ENCODE measurements at places on chromosomes 11 and 22.

- no peak for DNase-seq
Measured at GRCh38 chr11:17743026-17743807, 8.6 kb downstream of the KCNC1 start.

- no peak for DNase-seq
Measured at GRCh38 chr11:23679041-23679440, 817.8 kb upstream of the LUZP2 start.

GRCh38 chr11:17887779-17888178 is 125.1 kb downstream of the SERGEF start:
- no peak for DNase-seq

DNA sequence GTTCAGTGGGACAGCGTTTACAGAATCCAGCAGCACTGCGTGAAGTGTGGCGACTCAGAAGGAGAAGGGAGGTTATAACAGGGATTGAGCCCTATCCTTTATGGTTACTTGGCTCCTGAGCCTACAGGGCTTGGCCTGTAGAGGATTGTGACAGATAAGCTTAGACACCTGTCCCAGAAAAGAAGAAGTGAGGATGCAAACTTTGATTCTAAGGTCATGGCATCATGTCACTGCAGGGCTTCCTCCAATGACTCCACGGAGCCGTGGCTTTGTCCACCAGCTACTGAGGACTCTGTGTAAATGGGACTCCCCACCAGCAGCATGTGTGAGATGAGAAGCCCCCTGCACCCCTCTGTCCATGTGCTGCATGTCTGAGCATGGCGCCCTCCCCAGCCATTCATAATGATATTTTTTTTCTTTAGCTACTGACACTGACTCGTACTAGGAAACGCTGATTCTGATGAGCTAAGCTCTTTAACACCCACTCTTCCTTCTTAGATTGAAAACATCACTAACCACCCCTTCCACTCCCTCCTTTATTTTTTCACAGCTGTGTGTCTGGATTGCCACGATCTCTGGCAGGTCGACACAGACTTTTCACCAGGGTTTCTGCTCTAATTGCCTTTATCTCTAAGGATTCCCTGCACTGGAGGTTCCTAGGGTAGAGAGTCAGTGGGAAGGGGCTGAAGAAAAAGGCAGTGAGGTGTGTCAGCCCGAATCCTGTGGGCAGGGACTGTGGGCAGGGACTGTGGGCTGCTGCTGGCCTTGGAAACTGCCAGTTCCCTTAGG is 65.5 kb upstream of the TTC12 start:
- DNase-seq = no peak

DNA sequence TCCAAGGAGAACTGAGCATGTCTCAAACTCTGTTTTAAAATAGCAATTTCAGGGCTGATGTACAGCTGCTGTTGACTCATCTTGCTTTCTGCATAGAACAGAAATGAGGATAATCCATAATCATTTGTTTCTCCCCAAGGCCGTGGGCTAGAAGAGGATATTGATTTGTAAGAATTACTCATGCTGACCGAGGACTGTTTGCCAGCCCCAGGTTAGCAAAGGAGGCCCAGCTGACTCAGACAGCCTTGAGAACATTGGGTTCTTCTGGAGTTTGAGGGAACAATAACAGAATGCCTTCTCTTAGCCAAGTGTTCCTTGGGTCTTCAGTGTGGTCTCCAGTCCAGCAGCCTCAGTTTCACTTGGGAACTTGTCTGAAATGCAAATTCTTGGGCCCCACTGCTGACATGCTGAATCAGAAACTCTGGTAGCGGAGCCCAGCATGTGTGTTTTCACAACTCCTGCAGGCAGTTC is 92.0 kb downstream of the ZC3H12C start:
- DNase-seq = no peak

GRCh38 chr22:43377896-43378704 is 33.7 kb upstream of the MPPED1 start:
- no peak for DNase-seq

GRCh38 chr11:74269161-74269811 is 42.2 kb downstream of the P4HA3 start:
- no peak for DNase-seq

DNA sequence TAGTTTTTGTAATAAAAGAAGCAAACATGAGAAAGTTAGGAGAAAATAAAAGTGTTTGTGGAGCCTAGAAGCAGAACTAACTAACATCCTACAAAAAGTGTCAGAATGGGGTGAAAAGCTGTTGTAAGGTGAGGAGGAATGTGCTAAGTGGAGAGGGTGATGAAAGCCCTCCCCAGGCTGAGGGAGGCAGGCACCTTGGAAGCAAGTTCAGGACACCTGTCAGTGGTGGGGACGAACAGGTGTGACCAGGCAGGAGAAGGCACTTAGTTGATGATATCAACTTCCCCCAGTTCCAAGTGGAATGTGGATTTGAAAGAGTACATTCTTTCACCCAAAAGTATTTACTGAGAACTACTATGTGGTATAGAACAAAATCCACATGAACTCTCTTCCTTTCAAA is 18.7 kb upstream of the BMAL1 start:
- no peak for DNase-seq

DNA sequence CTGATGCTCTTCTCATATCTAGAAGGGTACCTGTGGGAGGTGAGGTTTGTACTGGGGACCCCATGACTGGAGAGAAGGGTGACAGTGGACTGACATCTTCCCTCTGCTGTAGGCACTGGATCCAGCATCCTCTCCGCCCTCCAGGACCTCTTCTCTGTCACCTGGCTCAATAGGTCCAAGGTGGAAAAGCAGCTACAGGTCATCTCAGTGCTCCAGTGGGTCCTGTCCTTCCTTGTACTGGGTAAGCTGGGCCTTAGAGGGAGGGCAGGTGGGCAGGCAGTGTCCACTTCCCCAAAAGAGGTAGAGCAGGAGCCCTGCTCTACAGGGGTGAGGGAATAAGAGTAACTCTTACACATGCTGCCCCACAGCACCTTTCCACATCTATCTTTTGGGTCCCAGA is 15.9 kb downstream of the DGAT2 start:
- no peak for DNase-seq

DNA sequence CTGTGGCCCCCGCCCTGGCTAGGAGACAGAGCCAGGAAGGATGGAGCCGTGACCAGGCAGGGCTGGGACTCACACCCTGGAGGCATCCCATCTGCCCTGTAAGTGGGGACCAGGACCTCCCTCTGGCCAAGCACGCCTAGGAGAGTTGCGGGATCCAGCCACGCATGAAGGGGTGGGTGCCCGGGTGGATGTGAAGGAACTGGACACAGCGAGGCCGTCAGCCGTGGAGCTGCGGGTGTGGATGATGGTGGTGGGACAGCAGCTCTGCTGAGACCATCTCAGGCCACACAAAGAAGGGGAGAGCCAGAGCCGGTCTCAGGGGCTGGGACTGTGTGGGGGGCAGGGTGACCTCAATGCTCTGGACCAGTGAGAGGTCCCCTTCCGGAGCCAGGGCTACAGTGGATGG is 746.4 kb downstream of the BRD1 start:
- DNase-seq = no peak

DNA sequence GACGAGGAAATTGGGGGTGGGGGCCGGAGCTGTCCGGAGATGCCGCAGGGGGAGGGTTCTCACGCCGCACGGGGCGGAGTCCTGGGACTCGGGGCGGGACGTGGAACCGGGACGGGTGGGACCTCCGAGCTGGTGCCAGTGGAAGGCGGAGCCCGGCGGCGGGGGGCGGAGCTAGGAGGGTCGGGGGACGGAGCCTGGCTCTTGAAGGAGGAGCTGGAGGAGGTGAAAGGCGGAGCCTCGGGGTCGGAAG is 271 bp downstream of the FKBP2 start:
- DNase-seq = peak; percentile 93

- DNase-seq = no peak
Measured at GRCh38 chr11:61484541-61484940, 24.0 kb upstream of the LRRC10B start.

DNA sequence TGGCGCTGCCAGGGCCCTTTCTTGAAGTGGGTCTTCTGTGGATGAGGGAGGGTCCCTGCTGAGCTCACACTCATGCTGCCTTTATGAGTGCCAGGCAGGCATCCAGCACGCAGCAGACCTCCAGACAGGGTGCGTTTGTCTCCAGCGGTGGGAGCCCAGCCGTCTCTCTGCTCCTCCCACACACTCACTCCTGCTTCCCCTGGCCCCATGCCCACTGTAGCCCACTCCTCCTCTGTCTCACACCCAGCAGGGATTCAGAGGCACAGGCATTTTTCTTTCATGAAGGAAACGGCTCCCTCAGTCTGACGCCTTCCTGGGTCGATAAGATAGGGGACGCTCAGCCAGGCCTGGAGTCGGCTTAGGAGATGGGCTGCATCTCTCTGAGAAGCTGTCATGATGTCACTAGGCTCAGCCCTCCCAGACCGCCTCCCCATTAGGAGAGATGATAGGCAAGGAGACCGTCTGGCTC is 183.9 kb upstream of the NCAM1 start:
- DNase-seq = no peak

- peak; percentile 40 for DNase-seq
Measured at GRCh38 chr11:910589-911030, at the start of gene CHID1. TSS of gene CHID1 (minus strand) at chr11:910810. CDS start at chr11:904816, 5,994 bp downstream.

- no peak for DNase-seq
Measured at GRCh38 chr11:64415996-64416728, 57.2 kb downstream of the RPS6KA4 start.

GRCh38 chr11:79273781-79274180 is 167.0 kb downstream of the TENM4 start:
- no peak for DNase-seq

DNA sequence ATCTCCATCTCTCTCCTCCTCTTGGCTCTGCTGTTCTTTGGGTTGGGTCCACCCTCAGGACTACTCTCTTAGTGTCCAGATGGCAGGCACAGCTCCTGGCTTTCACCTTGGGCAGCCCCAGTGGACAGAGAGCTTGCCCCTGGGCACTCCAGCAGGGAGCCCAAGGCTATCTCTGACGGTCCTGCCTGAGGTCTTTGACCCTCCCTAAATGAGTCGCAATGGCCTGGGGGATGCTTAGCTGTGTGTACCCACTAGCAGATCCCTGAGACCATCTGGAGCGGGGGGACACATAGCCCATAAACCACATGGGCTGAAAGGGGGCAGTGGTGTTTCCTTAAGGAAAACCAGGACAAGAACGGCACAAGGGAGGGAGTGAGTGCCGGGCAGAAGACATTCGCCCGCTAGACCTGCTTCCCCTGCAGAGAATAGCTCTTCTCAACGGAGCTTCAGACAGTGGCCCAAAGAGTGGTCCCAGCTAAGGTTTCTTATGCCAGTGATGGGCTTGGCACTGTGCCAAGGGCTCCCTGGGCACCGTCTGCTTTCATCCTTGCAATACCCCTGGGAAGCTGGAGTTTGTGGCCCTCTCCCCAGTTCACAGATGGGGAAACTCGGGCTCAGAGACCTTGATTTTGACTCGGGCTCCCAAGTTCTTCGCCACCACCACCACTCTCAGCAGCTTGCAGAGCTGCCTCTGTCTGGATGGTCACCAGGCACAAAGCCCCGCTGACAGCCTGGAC is 53.9 kb upstream of the ANO1 start:
- no peak for DNase-seq

DNA sequence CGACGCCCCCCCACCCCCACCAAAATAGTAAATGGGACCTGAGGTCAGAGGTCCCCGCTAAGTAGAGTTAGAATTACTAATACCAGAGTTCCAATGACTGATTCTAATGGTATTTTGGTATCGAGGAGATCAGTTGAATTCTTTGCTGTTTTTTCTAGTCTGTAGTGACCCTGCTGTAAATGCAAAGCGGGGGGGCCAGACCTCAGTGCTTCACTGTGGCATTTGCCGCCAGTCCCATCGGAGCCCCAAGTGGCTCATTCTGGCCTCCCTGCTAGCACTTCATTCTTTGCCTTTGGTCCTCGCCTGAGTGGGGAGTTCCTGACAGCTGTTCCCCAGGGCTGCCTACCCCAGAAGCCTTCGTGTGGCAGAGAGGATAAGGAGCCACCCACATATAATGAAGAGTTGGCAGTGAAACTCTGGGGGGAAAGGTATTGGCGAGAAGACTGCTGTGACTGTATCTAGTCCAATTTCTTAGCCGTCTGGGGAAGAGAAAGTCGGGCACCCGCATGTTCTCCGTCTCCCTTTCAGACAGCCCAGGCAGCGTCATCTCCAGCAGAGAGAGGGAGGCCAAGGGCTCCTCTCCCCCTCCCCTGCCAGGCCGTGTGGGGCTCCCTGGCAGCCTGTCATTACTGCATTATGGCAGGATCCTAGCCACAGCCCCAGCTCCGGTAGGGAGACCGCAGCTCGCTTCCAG is 19.4 kb upstream of the CABP7 start:
- DNase-seq = no peak

DNA sequence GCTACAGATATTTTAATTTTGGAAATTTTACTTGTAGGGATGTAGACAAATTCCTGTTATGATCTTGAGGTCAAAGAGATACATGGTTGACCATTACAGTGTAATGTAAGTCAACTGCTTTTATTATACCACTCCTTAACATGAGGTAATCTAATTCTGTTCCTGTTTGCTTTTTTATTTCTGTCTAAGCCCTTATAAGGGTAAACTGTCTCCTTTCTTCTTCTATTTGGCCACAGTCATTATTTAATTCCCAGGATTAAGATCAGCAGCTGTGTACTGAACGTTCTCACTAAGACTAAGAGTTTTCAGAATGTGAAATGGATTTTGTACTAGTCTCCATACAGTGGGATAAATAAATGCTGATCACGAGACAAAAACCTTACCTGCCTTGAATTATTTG is 32.8 kb downstream of the C2CD3 start:
- DNase-seq = no peak

DNA sequence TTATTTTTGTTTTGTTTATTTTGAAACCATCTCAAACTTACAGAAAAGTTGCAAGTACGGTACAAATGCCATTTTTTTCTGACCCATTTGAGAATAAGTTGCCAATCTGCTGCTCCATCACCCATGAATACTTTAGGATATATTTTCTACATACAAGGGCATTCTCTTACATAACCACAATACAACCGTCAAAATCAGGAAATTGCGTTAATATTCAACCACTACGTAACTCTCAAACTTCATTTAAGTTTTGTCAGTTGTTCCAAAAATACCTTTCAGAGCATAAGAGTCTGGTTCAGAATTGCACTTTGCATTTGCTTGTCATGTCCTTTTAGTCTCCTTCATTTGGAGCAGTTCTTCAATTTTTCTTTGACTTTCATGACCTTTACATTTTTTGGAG is 194.3 kb upstream of the BDNF start:
- DNase-seq = no peak

DNA sequence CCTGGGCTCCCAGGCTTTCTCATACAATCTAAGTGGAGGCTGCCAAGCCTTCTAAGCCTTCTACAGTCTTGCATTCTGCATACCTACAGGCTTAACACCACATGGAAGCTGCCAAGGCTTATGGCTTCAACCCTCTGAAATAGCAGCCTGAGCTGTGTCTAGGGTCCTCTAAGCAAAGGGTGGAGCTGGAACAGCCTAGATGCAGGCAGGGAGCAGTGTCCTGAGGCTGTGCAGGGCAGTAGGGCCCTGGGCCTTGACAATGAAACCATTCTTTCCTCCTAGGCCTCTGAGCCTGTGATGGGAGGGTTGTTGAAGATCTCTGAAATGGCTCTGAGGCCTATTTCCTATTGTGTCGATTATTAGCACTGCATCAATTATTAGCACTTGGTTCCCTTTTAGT is 150.9 kb upstream of the GRK3 start:
- no peak for DNase-seq

- DNase-seq = no peak
Measured at GRCh38 chr11:11491589-11491988, 130.2 kb downstream of the GALNT18 start.

Measured in epithelial cell of prostate (primary cell).